Activated CD8-positive, alpha-beta memory T cell treated with anti-CD3 and anti-CD28 coated beads, Interleukin-2, amount 10 ng/mL, durations not matched to agents 7 days and 5 days (primary cell): ENCODE measurements at places on chromosomes 5 and 9. TPM values are rescaled to one million over a fixed set of nuclear protein-coding genes. Genes with fewer than 3 reads are reported as not detected.
A peak's percentile ranks its signal among the peaks of the same experiment; 100 is the strongest.

DNA sequence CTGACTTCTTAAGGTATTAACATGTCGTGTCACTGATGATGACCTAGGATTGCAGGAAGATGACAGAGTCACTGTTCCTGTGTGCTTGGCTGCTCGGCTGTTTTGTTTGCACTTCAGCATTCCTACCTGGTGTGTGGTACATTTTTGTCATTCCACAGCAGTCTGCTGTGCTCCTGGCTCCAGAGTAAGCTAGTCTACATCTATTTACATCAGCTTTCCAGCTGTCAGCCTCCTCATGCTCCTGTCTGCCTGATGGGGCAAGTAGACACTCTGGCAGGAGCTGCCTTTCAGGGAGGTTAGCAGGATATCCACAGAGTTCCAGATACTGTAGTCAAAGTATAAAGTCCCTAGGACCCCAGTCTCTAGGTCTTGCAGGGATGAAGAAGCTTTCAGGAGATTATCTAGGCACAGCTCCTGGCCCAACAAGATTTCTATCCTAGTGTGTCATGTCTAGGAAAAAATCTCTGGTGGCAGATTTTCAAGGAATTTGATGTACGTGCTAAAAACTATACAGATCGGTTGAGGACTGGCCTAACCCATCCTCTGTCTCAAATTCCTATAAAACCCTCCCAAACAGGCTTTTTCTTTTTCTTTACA lies 28.4 kb downstream of the RUSC2 start:
- no peaks in the 10 kb centered on the region for H3K36me3 ChIP-seq
- no peaks in the 10 kb centered on the region for H3K4me1 ChIP-seq
- peaks cover 2% of the 10 kb centered on the region for H3K27me3 ChIP-seq
- H3K4me3 ChIP-seq: no peak overlapping the region
- no peak overlapping the region for H3K27ac ChIP-seq
- no peak for DNase-seq

DNA sequence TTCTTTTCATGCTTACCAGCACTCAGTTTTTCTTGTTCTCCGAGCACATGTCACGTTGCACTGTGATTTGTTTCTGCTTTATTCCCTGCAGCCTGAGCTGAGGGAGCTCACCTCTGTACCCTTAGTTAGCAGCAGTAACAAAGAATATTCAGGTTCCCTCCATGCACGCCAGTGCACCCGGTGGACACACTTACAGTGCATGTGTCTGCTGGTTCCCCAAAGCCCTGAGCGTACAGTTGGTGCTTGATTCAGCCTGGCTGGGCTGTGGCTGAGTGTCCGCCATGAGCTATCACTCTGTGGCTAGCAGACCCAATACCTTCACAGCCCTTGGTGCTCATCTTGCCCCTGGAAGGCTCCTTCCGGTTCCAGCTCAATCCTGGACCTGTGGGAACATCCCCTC lies 93.5 kb downstream of the MVB12B start:
- peaks cover 25% of the 10 kb centered on the region for H3K4me1 ChIP-seq
- peaks cover 22% of the 10 kb centered on the region for H3K36me3 ChIP-seq
- no peaks in the 10 kb centered on the region for H3K27me3 ChIP-seq
- no peak for DNase-seq

- no peaks in the 10 kb centered on the region for H3K4me1 ChIP-seq
- peaks cover 27% of the 10 kb centered on the region for H3K36me3 ChIP-seq
- no peak for DNase-seq
- H3K27ac ChIP-seq: no peak overlapping the region
- H3K27me3 ChIP-seq: no peaks in the 10 kb centered on the region
Observed at GRCh38 chr5:119105971-119106370, 35.1 kb downstream of the DMXL1 start.

- no peaks in the 10 kb centered on the region for H3K27me3 ChIP-seq
- no peak overlapping the region for H3K4me3 ChIP-seq
- H3K36me3 ChIP-seq: peaks cover 13% of the 10 kb centered on the region
- peaks cover 2% of the 10 kb centered on the region for H3K4me1 ChIP-seq
- H3K27ac ChIP-seq: no peak overlapping the region
Observed at GRCh38 chr9:85647571-85647970, 94.2 kb downstream of the AGTPBP1 start.

- peaks cover 16% of the 10 kb centered on the region for H3K4me1 ChIP-seq
- DNase-seq: no peak
- H3K4me3 ChIP-seq: no peak overlapping the region
- H3K27ac ChIP-seq: peak overlapping the region; percentile 34
Observed at GRCh38 chr5:7894860-7895259, 25.9 kb downstream of the MTRR start.

GRCh38 chr9:125126019-125126746 lies 17.1 kb downstream of the SCAI start:
- peaks cover 4% of the 10 kb centered on the region for H3K36me3 ChIP-seq
- H3K27ac ChIP-seq: peak overlapping the region; percentile 92
- H3K4me3 ChIP-seq: peak overlapping the region; percentile 32
- DNase-seq: peak; percentile 95
- H3K27me3 ChIP-seq: no peaks in the 10 kb centered on the region
- H3K4me1 ChIP-seq: peaks cover 25% of the 10 kb centered on the region

- no peak overlapping the region for H3K27ac ChIP-seq
- no peaks in the 10 kb centered on the region for H3K36me3 ChIP-seq
- H3K4me1 ChIP-seq: no peaks in the 10 kb centered on the region
- peaks cover 11% of the 10 kb centered on the region for H3K27me3 ChIP-seq
- no peak overlapping the region for H3K4me3 ChIP-seq
- no peak for DNase-seq
Observed at GRCh38 chr5:1393571-1394501, 48.9 kb upstream of the CLPTM1L start.

DNA sequence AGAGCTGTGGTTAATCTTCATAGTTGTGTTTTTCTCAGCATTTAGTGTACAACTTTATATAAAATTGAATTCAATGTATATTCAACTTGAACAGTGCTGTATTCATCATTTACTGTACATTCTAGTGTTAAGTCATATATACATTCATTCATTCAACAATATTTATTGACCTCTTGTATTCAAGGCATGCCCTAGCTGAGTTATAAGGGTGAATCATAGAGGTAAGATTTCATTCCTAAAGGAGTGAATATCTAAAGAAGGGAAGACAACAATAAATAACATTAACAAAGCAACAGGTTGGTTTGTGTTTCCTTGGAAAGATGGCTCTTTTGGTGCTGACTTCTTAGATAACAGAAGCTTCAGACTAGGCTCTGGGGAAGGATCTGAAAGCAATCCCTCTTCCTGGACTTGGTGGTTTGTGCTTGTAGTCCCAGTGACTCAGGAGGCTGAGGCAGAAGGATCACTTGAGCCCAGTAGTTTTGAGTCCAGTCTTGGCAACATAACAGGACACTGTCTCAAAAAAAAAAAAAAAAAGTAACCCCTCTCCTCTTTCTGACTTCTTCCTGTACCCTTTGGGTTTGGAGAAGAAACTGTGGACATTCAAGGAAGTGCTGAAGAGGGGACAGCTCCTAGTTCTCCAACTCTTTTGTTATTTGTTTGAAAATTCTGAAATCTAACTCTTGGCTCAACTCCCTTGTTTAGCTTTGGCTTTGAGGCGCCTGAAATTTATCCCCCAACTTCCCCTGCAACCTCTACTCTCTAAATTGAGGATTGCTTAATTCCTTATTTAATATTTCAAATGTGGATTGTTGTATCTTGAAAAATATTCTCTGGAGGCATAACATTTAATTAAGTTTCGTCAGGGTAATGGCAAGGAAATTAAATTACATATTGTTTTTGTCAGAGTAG lies 80.2 kb downstream of the OSTF1 start:
- peaks cover 76% of the 10 kb centered on the region for H3K36me3 ChIP-seq
- H3K4me3 ChIP-seq: no peak overlapping the region
- H3K27me3 ChIP-seq: no peaks in the 10 kb centered on the region
- DNase-seq: no peak
- peaks cover 57% of the 10 kb centered on the region for H3K4me1 ChIP-seq

DNA sequence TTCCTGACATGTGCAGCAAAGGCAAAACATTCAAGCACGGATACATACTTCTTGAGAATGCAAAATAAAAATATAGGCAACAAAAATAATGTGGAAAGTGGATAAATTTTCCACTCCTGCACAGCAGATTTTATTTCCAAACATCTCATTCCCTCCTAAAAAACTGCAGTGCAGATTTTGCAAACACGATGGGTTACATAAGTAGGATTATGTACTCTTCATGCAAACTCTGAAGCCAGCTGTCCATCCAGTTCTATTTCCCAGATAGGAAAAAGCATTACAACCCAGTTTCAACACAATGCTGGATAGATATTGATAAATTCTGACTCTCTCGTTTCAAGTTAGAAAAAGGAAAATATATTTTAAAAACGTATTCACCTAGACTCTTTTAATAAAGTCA lies 52.7 kb upstream of the CCNG1 start:
- no peak overlapping the region for H3K4me3 ChIP-seq
- H3K27me3 ChIP-seq: no peaks in the 10 kb centered on the region
- no peak overlapping the region for H3K27ac ChIP-seq
- H3K36me3 ChIP-seq: no peaks in the 10 kb centered on the region
- DNase-seq: no peak

DNA sequence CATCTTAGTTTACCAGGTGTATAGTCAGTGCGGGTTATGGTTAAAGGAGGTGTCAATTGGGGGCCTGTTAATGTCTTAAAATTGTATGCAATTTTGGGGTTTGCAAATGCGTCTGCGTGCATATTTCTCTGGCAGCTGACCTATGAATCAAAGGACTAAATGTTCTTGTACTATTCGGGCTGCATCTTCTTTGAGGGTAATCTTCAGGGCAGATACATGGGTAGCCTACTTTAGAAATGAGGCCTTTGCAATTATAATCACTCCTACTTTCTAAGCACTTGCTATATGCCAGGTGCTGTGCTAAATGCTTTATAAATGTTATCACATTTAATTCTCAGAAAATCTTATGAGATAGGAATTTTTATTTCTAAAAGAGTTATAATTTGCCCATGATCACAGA lies 58.2 kb downstream of the NDFIP1 start:
- no peak for DNase-seq
- H3K4me3 ChIP-seq: no peak overlapping the region
- no peaks in the 10 kb centered on the region for H3K36me3 ChIP-seq
- H3K27me3 ChIP-seq: peaks cover 10% of the 10 kb centered on the region

DNA sequence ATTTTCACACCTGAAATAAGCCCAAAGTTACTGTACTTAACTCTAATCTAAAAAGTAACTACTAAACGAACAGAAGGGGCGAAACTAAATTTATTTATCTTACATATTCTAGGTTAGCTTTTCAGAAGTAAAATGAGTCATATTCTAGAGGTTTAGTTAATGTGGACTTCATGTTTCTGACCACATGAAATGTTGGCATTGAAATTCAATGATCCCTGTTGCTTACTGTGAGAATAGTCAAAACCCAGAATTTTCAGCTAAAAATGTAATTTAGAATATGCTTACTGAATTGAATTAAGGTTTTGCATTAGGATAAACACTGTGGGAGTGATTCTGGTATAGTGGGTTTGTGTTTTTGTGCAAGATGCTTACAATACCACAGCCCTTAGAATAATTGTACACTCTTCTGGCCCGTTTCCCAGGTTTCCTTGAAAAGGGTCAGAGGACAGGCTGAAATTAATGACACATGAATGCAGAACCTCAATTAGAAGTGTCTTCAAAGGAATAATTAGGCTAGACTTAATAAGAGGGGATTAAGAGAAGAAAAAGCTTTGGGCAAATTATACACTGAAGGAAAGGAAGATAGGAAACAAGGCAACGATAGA lies 1.4 kb upstream of the SNX18 start:
- no peak for DNase-seq
- peaks cover 25% of the 10 kb centered on the region for H3K36me3 ChIP-seq
- H3K4me3 ChIP-seq: no peak overlapping the region
- no peak overlapping the region for H3K27ac ChIP-seq
- peaks cover 24% of the 10 kb centered on the region for H3K4me1 ChIP-seq

GRCh38 chr9:28155067-28155466 lies 581.8 kb upstream of the C9orf72 start:
- no peak overlapping the region for H3K27ac ChIP-seq
- H3K36me3 ChIP-seq: no peaks in the 10 kb centered on the region
- no peak for DNase-seq
- no peaks in the 10 kb centered on the region for H3K4me1 ChIP-seq
- H3K4me3 ChIP-seq: no peak overlapping the region

Gene DRD1
- total RNA-seq: not detected

Gene PCDHGB1
- total RNA-seq: not detected

Gene FOXD4L4
- not detected for total RNA-seq

Gene GRIA1
- not detected for total RNA-seq
